RWPE1 (cell line): ENCODE measurements at places on chromosomes 5 and 9.

DNA sequence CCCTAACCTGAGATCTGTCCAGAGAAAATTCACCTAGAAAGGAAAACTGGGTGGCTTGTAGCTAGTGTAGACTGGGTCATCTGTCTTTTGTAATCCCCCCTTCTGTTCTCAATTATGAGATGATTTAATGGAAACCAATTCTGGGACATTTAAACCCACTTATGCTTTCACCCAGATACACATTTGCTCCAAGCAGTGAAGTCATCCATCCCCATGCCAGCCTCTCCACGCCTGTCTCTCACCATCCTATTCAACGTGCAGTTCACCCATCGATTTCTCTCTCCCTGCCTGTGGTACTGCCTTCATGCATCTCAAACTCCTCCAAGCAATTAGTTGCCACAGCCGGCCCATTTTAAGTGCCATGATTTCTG lies 1.8 kb downstream of the PHF19 start:
- DNase-seq, result no peak

GRCh38 chr9:88234114-88234513 lies 95.8 kb upstream of the SPATA31C2 start:
- DNase-seq, result no peak

DNA sequence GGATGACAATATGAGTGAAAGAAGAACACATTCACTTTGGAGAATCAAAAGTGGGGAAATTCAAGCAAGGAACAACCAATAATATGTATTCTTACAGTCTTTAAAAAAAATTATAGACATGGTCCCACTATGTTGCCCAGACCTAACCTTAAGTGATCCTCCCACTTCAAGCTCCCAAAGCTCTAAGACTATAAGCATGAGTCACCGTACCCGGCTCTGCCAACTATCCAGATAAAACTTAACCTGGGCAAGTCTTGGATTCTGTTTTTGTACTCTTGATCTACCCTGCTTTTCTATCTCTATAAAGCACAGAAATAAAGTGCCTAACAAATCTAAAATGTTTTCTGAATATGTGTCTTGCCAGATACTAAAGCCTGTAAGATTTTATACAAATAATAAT lies 30.9 kb downstream of the CEMIP2 start:
- peak; percentile 52 for DNase-seq

GRCh38 chr9:98101868-98102273 lies 17.2 kb downstream of the TRIM14 start:
- DNase-seq, result no peak

DNA sequence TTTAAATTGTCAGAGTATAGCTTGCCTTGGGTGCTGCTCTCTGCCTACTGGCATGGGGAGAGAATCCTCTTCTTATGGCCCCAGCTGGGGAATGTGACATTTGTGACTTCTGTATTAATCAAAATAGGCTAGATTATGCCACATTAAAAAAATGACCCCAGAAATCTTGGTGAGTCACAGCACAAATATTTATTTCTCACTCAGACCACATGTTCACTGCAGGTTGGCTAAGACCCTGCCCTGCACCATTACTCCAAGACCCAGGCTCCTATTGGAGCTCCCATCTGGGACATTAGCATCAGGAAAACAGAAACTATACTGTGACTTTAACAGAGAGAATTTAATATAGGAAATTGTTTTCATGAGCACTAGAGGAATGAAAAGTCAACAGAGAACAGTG lies 16.6 kb upstream of the WHRN start:
- DNase-seq, result no peak

DNA sequence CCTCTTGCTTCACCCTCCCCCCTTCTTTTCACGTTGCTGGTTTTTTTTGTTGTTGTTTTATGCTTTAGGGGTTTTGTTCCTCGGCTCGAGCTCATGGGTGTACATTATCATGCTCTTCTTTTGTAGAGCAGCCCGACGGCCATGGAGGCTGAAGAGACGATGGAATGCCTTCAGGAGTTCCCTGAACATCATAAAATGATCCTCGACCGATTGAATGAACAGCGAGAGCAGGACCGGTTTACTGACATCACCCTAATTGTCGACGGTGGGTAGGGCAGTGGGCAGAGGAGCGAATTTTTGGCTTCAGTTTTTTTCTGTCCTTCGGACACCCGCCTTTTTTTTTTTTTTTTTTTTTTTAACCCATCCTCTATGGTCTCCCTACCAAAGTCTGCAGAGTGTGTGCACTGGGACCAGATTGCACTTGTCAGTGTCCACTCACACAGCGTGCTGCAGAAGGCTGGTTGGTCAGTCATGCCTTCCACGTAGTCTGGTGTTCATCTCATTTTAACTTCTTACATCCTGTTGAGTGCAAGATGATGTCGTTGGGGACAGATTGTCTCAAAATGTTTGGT lies 1.3 kb downstream of the ZNF131 start:
- DNase-seq, result peak; percentile 35

- no peak for DNase-seq
Observed at GRCh38 chr5:125274938-125275724, 528.7 kb upstream of the ZNF608 start.

DNA sequence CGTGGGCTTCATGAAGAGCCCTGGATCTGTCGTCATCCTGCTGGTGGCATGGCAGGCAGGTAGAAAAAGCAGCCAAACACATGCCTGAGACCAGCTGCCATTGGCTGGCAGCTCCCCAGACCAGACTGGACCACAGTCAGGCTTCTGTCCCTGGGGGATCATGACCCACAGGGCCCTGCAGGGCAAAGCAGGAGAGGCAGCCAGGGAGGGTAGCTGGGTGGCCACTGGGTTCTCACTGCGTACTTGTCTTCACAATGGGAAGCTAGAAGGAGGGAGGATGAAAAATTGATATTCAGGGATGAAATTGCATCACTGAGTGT lies 67.8 kb upstream of the GARNL3 start:
- DNase-seq, result no peak

- no peak for DNase-seq
Observed at GRCh38 chr9:93037476-93037971, 21.0 kb upstream of the SUSD3 start.

DNA sequence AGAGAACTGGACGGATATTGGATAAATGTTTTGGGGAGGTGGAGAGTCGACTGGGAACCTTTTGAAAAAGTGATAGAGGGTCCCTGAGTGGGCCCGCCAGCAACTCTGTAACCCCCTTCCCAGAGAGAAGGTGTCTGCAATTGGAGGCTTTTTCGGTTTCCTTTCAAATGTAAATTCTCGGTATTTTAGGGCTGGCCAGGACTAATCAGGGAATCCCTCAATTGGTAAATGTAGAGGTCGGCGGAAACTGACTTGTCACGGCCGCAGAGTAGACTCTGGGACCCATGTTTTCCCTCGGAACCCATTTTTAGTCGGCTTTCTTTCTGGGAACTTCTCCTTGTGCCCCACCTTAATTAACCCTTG lies 524 bp downstream of the CCNB1 start:
- DNase-seq, result peak; percentile 53

- DNase-seq, result no peak
Observed at GRCh38 chr9:93591301-93592007, 15.1 kb downstream of the PHF2 start.

DNA sequence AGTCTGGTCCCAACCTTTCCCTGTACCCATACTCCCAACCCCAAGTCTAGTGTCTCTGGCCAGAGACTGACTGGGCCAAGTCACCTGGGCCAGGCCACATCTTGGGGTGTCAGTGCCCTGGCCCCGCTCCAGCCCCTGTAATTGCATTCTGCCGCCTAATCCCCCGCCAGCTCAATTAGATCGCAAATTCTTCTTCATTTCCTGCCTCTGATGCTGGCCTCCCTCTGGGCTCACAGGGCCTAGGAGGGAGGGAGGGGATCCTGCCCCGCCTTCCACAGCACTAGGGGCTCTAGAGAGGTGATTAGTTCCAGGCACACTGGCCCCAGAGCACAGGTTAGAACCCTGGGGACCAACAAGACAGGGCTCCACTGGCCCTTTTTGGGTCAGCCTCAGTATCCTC lies 5.5 kb downstream of the CXXC5 start:
- no peak for DNase-seq

DNA sequence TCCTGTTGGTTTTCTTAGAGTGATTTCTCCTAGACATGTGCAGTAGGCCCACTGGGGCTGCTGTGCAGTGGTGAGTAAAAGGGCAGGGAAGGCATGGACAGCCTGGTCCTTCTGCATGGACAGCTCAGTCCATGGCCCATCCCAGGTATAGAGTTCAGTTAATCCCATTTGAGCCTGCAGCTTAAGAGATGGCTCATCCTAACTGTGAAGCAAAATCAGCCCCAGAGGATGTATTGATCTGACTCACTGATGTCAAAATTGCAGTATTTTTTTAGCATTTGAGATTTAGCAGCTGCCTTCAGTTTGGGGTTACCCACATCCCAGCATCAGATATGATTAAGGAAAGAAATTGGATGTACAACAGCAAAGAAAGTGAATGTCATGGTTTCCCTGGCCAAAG lies 93.4 kb downstream of the PDE6A start:
- no peak for DNase-seq

DNA sequence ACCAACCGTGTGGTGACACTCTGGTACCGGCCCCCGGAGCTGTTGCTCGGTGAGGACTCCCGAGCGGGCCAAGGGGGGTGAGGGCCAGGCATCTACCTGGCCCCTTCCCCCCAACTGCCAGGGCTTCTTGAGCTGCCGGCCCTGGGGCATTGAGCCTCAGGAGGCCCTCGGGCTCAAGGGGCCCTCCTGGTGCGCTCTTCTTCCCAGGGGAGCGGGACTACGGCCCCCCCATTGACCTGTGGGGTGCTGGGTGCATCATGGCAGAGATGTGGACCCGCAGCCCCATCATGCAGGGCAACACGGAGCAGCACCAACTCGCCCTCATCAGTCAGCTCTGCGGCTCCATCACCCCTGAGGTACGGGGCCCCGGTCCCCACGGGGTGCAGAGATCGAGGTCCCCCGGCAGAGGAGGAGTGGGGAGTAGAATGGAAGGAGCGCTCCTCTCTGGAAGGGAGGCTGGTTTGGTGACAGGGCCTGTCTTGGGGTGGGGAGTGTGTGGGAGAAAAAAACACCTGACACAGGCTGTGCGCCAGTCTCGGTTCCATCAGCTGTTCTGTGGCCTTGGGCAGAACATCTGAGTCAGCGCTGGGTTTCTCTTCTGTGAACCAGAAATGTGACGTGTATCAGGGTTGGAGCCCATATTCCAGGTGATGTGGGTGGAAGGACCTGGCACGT lies 2.6 kb downstream of the CDK9 start:
- no peak for DNase-seq

GRCh38 chr5:6941631-6942030 lies 228.4 kb downstream of the TENT4A start:
- DNase-seq, result no peak

- no peak for DNase-seq
Observed at GRCh38 chr5:180688330-180689070, 39.1 kb upstream of the FLT4 start.

GRCh38 chr9:86684148-86684547 lies 263.2 kb downstream of the GAS1 start:
- no peak for DNase-seq

- no peak for DNase-seq
Observed at GRCh38 chr5:147446523-147446922, 63.3 kb downstream of the DPYSL3 start.

DNA sequence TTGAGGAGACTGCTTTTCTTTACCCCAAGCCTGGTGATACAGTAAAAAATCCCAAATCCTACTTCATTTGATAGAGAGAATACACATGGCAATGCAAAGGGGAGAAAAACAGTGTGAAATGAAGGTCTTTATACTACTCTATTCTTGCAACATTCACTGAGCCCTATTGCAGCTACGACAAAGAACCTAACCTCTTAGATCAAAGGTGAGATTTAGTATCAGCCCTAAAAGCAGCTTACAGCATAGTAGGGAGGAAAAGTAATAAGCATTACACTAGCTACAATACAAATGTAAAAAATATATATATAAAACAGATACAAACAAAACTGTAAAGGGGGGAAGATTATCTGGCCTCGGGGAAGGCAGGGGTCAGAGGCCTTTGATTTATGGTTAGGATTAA lies 147.1 kb downstream of the MAPKAP1 start:
- no peak for DNase-seq

DNA sequence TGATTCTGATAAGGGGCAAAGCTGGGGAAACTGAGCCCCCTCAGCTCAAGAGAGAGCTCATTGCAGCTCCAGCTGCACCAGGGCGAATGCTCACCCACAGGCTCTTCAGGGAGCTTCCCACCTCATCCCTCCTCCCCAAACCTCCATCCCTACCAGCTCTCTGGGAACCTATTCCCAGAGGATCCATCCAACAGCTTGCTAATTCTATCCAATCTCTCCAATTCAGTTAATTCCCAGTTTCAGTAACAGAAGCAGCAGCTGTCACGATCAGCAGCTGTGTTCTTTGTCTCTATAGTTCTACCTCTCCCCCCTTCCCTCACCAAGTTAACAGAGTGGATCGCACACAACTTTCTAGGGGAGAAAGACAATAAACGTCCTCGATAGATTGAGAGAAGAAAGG lies 135.5 kb upstream of the EFNA5 start:
- DNase-seq, result no peak

GRCh38 chr5:55096861-55097260 lies 5.6 kb upstream of the GZMA start:
- DNase-seq, result no peak

DNA sequence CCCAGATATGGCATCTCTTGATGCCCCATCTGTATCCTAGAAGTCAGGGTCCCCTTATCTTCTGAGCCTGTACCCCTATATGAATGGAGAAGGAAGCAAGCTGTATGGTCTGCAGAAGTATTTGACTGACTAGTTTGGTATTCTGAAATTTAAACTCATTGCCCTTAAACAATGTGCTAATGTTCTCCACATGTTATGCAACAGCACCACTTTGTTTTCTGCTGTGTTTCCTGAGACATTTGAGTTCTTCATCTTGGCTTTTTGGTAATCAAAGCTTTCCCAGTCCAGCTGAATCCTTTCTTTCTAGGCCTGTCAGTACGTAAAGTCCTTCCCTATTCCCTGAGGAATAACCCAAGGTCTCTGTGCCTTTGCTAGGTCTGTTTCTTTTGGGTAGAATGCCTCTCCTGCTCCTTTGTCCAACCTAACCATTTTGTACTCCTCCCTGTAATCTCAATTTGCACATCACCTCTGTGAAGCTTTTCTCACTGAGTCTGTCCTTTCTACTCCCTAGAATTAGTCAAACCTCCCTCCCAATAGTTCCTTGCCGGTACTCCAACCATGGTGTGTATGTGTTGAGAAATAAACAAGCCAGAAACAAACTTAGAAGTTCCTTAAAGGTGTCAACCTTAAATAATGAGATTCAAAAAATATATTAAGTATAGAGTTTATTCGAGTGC lies 72.1 kb upstream of the HSPB3 start:
- no peak for DNase-seq

GRCh38 chr9:137660144-137660543 lies 41.3 kb downstream of the EHMT1 start:
- no peak for DNase-seq

- DNase-seq, result no peak
Observed at GRCh38 chr5:148641735-148642134, 12.6 kb downstream of the HTR4 start.

GRCh38 chr5:7638456-7638855 lies 212.5 kb downstream of the CFAP90 start:
- DNase-seq, result no peak

- DNase-seq, result no peak
Observed at GRCh38 chr5:20323323-20323722, 335.3 kb upstream of the CDH18 start.

- DNase-seq, result no peak
Observed at GRCh38 chr9:75438716-75439115, 350.4 kb downstream of the OSTF1 start.
